ENCODE measurements at places on chromosomes 11 and 22. TPM values are rescaled to one million over a fixed set of nuclear protein-coding genes. Genes with fewer than 3 reads are reported as not detected.

DNA sequence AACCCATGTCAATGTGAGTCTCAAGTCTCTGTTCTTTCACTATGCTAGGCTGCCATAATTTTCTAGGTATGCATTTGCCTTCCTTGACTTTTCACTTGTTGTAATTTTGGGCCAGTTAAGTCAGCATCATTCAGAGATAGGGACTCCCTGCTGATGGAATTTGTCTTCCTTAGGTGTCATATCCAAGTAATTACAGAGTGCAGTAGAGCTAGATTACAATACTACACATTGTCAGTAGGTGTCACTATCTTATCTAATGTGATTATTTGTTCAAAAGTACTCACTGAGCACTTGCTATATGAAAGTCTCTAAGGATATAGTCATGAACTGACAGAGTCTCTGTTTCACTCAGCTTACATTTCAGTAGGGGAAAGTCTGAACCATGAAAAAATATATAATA is 25.0 kb upstream of the SYN3 start:
- no peak for DNase-seq

DNA sequence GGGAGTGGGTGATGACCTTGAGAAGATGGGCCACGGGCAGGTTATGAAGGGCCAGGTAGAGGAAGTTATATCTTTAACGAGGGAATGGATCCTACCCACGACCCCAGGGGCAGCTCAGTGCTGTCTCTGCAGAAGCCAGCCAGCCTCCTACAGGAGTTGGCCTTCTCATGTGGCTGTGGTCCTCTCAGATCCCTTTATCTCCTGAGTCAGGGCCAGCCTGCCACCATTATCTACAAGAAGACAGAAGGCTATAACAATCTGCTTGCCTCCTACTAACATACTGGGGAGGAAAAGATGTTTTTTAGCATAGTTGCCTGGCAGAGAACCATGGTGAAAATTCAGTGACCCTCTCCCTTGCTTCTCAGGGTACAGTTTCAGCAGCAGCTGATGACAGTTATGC is 7.0 kb upstream of the YWHAH start:
- DNase-seq: no peak

- no peak for DNase-seq
These were observed 858.7 kb upstream of the RAG2 start for GRCh38 chr11:37456746-37457145.

DNA sequence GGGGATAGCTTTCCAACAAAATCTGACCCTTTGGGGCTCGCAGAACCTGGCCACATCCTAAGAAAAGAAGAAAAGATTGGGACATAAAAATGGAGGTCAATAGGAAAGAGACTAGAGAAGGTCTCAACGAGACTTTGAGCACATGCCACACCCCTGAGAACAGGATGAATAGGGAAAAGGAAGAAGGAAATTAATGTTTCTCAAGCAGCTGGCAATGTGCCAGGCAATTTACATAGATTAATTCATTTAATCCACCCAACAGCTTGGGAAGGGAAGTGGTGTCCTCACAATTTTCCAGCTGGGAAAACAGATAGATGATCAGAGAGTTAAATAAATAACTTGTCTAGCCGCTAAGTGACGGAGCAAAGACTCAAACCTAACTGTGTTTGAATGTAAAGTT is 50.7 kb downstream of the PAMR1 start:
- DNase-seq: no peak

GRCh38 chr11:45982656-45983470 is 60.4 kb downstream of the LARGE2 start:
- no peak for DNase-seq

The MAPK12 gene
- total RNA-seq: 13.2 TPM

DNA sequence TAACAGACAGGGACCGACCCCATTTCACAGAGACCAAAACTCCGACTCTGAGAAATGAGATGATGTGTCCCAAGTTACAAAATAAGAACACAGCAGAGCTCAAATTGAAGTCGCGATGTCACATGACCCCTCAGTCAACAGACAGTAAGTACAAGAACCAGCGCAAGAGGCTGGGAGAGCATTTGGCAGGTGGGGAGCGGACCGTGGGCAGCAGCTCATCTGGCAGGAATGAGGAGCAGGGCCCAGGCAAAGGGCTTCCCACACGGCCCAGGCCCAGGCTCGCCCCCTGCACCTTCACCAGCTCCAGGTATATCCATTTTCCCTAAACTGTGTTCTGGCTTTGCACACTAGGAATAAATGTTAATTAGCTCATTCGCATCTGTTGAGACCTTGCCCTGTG is 34.3 kb downstream of the SCUBE1 start:
- DNase-seq: no peak

The CDC42BPG gene
- 0.35 TPM for total RNA-seq
